ENCODE measurements at places on chromosomes 7 and 10.

DNA sequence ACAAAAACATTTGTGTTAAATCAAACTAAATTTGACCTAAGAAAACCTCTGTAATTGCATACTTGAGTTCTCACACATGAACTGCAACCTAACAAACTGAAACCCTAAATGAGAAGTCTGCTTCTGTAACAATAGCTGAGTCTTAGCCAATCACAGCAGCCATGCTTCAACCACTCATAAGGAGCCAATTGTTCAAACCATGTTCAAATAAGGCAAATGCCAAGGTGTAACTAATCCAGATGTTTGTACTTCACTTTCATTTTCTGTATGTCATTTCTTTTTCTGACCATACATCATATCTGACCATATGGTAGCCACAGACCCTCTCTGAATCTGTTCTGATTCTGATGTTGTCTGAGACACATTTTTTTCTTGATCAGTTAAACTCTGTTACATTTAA is 47.5 kb upstream of the ANTXRL start:
- no peak for DNase-seq

DNA sequence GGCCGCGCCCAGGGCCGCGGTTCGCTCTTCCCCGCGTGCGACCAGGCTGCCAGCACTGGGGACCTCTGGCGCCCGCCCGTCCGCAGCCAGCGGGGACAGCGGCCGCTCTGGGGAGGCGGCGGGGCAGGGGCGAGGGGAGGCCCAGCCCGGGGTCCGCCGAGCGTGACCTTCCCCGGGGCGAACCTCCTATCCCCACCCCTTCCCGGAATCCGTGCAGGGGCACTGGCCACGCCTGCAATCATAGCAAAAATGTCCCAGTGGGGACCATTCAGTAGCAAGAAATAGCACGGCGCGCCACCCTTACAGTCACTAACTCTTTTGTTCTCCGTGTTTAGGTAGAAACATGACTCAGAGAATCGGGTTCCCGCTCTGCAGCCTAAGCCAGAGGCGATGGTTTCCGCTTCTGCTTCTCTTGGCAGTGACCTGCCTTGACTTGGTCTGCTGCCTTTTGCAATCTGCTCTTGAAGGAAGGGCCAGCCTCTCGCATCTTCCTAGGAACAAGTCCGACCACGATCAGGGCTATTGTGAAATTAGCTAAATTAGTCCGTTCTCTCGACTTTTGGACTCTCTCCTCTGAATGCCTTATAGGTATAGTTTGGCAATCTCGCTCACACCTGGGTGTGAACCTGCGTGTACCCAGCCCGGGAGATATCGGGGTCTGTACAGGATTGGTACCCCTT is 79.3 kb upstream of the ACBD5 start:
- DNase-seq, result peak; percentile 66

DNA sequence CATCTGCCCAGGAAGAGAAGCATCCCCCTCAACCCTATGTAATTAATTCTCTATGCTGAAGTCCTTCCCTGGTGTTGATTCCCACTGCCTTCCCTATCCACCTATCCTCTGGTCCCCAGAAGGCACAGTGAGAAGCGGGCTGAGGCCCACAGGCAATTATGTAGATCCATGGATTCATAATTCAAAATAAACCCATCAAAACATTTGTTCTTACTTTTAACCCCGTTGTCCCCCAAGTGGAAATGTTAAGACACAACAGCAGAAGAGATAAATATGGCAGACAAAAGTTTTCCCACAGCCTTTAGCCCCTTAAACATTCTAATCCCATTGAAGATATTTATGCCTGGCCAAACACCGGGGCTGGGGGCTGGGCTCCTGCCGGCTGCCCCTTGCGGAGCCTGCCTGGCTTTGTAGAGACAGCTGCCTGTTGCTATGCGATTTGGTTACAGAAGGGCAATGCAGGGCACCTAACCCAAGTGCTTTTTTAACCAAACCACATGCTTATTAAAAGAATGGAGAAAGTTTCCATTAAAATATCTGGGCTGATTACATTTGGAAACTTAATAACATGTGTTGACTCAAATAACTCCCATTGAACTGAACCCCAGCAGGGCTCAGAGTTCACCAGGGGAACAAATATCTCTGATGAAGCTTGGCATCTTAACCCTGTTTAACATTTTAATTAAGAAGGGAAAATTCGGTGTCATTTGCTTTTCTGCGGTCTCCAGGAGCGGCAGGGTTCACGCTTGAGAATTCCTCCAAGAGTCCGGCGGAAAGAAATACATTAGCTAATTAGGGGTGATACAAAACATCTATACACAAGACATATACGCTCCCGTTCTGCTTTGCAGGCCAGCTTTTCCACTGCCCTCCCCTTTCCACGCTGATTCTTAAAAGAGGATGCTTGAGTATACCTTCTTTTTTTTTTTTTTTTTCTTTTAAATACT is 110.8 kb upstream of the FGFR2 start:
- DNase-seq, result no peak

- no peak for DNase-seq
These were observed 138.9 kb downstream of the GRID1 start for GRCh38 chr10:86227501-86228258.

- DNase-seq, result no peak
These were observed 30.6 kb upstream of the PCBD1 start for GRCh38 chr10:70918851-70919530.
